ENCODE measurements at places on chromosomes 6 and 20. TPM values are rescaled to one million over a fixed set of nuclear protein-coding genes. Genes with fewer than 3 reads are reported as not detected.
A peak's percentile ranks its signal among the peaks of the same experiment; 100 is the strongest.

The SNAI1 gene
- 2.8 TPM for total RNA-seq

The PLTP gene
- 162 TPM for total RNA-seq

The MEP1A gene
- not detected for total RNA-seq

The SSTR4 gene
- total RNA-seq = not detected

The CALHM4 gene
- total RNA-seq = not detected

The SLC22A16 gene
- total RNA-seq = 5.4 TPM

DNA sequence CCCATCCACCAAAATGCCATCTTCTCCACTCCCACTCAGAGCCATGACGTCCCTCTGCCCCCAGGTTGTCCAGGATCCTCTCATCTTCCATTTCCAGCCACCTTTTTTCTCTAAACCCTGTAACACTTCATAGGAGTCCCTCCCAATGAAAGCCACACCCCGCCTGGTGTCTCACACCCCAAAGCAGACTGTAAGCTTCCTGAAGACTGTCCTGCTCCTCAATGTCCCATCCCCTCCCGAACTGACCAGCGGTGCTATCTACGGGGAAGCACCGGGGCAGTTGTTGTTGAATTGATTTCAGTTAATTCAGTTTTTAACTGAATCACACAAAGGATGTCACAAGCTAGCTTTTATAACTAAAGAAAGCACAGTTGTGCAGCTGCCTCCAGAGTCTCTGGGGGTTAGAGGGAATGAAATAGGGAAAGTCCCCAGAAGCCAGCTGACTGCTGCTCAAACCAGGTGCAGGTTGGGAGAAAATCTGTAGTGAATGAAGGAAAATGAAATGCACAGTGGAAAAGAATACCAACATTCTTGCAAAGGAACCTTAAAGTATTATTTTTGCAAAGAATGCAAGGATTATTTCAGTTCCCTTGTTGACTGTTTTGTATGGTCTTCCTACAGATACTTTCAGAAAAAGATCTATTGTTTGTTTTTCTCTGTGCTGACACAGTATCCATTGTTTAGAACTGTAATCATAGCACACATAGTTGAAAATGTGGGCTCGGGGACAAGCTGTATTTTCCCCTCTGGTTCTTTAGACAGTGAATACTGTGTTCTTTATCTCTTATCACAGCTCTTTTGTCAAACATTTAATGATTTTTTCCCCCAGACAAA, 222.6 kb upstream of the QKI start:
- DNase-seq = no peak

DNA sequence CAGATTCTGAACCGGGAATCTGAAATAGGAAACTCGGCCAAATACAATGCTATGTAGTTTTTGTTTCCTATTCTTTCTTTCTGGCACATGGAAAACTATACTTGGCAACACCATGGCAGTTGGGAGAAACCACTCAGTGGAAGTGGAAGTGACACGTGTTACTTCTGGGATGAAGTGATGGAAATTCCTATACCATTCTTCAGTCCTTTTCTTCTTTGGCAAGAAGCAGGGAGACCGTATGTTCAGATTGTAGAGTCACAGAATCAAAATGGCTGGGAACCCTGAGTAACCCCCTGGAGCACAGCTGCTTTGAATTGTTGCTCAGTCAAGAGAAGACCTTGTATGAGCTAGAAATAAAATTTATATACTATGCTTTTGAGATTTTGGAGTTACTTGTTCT, 18.8 kb upstream of the TINAG start:
- no peak for DNase-seq

- no peak for DNase-seq
Observed at GRCh38 chr6:71012866-71013469, 56.1 kb upstream of the B3GAT2 start.

DNA sequence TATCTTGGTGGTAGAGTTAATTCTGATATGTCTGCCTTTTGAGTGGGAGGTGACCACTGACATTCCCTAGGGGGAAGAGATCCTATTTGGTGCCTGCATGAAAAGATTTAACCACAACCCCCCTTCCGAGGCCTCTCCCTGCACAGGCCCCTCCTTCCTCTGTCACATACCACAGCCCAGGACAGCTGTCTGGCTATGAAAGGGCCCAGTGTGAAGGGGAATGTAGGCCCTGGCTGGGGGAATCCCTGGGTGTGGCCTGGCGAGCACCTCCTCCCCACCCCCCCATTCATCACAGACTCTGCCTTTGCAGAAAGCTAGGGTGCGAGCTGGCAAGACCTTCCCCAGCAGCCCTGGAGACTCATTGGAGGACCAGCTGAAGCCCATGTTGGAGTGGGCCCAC, 27.4 kb upstream of the MAPRE1 start:
- DNase-seq = no peak

DNA sequence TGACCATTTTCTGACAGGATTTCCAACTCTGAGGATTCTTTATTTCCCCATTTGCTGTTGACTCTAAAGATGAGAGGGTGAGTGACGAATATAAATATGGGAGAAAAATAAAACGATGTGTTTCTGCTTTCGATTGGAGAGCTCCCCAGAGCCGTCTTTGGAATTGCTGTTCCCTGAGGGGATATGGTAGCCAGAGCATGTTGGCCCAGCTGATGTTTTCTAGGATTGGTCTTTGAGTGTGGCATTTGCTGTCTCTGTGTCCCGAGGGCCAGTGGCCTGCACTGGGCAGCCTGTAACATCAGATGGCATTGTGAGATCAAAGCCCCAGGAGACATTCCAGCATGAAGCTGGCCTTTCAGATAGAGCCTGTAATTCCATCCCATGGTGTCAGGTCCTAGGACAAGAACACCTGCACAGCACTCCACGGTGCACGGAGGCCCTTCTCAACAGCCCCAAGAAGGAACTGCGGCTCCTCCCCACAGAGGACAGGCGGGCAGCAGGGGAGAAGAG, 26.7 kb downstream of the PKIG start:
- DNase-seq = no peak

GRCh38 chr6:149231778-149232177, 85.7 kb upstream of the TAB2 start:
- DNase-seq = no peak

- no peak for DNase-seq
Observed at GRCh38 chr20:62111148-62111547, 11.1 kb upstream of the LSM14B start.

DNA sequence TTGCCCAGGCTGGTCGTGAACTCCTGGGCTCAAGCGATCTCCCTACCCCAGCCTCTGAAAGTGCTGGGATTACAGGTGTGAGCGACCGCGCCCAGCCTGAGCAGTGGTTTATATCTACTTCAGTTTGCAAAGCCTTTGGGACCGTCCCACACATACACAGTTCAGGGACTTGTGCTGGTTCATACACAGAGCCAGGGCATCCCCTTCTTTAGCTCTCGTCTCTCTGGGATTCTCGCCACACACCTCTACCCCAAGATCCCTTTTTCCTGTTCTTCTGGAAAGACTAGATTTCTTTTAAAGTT, 12.5 kb downstream of the CAP2 start:
- DNase-seq = no peak

- no peak for DNase-seq
Observed at GRCh38 chr6:40909811-40910210, 129.2 kb downstream of the UNC5CL start.

DNA sequence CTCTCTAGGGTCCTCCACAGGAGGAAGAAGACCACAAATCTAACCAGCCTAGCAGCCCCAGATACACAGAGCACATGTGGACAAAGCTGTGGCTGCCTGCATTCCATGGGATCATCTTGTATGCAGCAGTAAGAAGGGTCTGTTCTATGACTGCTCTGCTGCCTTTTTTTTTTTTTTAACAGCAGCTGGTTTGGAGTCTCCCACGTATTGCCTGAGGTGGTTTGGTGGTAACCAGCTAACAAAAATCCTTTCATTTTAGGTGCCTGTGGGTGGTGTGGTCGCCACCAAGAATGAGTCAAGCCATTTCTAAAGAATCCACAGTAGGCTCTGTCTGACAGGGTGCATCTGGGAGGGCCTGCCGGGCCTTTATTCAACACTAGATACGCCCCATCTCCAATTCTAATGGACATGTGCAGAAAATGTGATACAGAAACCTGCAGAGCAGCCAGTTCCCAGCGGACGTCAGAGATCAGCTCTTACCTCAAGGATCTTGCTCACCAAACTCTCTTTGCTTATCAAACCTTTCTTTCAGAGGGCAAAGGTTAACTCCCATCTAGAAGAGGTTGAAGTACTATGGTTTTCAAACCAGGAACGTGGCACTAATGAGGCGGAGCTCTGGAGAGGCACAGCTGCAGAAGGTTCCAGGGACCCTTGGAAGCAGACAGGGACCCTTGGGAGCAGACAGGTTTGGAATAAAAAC, 32.0 kb downstream of the GNAS-AS1 start:
- no peak for DNase-seq

- DNase-seq = no peak
Observed at GRCh38 chr6:75147512-75147911, 58.3 kb downstream of the COL12A1 start.

- no peak for DNase-seq
Observed at GRCh38 chr20:23873370-23874015, 6.1 kb downstream of the CST5 start.

DNA sequence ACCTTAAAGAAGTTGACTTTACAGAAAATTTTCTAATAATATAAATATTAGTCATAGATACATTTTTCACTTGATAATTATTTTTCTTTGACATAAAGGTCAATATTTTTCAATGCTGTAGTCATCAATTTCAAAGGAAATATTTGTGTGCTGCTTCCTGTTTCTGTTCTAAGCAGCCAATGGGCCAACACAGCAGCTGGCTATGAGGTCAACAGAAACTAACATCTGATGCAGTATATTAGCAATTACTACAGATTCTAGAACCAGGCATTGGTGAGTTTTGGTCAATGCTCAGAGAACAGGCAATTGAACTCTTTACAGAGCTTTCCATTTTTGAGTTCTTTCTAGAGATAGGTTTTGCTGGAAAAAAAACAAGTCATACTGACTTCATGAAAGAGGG, 669.6 kb upstream of the NRSN1 start:
- no peak for DNase-seq

- no peak for DNase-seq
Observed at GRCh38 chr6:63685446-63686379, 50.1 kb downstream of the PHF3 start.

- DNase-seq = no peak
Observed at GRCh38 chr6:77987035-77987384, 334.2 kb downstream of the MEI4 start.

DNA sequence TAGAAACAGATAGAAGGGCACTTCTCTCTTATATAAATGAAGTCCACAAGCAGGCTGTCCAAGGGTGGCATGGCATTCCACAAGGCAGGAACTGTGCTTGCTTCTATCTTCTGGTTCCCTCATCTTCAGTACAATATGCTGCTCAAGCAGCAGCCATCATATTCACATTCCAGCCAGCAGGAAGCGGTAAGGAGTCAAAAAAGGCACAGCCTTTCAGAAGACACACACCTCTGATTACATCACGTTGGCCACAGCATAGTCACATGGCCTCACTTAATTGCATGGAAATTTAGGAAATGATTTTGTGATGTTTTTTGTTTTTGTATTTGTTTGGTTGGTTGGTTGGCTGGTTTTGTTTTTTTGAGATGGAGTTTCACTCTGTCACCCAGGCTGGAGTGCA, 19.0 kb downstream of the REM1 start:
- no peak for DNase-seq

DNA sequence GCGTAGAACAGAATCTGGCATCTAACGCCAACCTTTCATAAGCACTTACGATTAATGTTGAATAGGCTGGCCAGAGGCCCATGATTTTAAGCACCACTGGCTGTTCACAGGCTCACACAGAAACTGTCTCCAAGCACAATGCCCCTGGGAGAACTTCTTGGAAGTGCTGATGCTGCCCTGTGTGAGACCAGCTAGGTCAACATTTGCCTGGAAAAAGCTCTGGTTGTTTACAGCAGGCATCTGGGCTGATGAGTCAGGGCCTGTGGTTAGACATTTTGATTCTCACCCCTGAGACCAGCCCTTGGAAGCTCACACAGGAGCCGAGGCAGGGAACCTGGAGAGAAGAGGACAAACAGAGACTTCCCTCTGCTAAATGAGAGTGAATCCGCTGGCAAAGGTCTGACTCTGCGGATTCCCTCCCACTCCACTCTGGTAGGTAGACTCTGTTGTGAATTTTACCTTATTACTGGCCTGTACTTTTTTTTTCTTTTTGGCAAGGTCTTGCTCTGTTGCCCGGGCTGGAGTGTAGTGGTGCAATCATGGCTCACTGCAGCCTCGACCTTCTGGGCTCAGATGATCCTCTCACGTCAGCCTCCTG, 6.8 kb upstream of the SULF2 start:
- DNase-seq = no peak

DNA sequence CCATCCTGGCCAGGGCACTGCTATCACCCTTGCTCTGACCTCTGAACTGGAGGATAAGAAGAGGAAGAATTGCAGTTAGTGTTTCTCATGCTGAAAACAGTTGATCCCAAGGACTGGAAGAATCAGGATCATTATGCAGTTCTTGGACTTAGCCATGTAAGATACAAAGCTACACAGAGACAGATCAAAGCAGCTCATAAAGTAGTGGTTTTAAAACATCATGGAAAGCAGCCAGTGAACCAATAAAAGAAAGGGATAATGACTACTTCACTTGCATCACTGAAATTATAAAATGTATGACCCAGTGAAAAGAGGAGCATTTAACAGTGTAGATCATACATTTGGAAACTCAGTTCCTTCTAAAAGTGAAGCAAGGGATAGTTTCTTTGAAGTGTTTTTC, 47.7 kb downstream of the DNAH8 start:
- no peak for DNase-seq

DNA sequence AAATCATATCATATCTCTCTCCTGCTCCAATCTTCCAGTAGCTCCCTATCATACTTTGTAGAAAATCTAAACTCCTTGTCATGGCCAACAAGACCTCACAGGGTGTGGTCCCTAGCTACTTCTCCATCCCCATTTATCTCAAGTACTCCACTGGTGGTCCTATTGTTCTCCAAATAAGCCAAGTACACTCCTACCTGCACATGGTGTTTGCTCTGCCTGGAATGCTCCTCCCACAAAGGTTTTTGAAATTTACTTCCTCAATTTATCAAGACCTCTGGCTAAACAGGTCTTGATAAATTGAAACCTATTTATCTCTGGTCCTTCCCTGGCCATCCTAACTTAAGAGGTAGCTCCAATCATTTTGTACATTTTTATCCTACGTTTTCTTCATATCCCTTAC, 12.1 kb downstream of the TMX4 start:
- no peak for DNase-seq

GRCh38 chr6:39865011-39865888, 69.0 kb downstream of the MOCS1 start:
- DNase-seq = peak; percentile 57

DNA sequence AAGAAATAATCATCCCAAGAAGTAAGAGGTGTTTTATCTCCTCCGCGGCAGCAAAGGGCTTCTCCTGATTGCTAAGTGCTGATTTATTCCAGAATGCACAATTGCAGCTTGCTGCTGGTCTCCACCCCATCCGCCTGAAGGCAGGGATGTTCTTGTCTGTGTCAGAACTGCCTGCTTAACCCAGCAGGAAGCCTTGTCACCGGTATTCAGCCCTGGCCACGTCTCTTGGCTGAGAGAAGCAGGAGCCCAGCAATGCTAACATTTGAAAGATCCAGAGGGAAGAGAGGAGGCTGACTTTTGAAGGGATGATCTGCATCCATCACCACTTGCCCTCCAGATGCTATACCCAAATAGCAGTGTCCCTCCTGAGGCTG, 4.2 kb downstream of the SCML4 start:
- no peak for DNase-seq

- peak; percentile 21 for DNase-seq
Observed at GRCh38 chr6:33279971-33280511, 3.1 kb downstream of the B3GALT4 start.

GRCh38 chr6:114739656-114740055, 396.8 kb upstream of the HS3ST5 start:
- DNase-seq = no peak

All from left lung (tissue), 14 donors.